ENCODE measurements at places on chromosomes 5 and 9.

DNA sequence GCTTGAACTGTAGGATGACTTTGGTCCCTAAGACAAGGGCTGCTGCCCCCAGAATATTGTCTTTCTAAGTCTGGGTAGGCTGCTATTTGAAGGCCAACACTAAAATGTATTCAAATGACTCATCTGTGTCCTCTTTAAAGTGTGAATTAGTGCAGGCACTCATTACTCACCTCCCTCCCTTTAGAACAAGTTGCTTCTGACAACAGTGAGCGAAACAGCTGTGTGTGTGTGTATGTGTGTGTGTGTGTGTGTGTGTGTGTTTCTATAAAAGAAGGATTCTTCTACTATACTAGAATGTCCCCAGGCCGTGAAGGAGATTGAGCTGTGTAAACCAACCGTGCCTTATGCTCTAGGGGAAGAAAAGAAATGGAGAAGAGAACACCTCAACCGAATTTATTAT is 1337.2 kb downstream of the PTPRD start:
- no peak for DNase-seq

DNA sequence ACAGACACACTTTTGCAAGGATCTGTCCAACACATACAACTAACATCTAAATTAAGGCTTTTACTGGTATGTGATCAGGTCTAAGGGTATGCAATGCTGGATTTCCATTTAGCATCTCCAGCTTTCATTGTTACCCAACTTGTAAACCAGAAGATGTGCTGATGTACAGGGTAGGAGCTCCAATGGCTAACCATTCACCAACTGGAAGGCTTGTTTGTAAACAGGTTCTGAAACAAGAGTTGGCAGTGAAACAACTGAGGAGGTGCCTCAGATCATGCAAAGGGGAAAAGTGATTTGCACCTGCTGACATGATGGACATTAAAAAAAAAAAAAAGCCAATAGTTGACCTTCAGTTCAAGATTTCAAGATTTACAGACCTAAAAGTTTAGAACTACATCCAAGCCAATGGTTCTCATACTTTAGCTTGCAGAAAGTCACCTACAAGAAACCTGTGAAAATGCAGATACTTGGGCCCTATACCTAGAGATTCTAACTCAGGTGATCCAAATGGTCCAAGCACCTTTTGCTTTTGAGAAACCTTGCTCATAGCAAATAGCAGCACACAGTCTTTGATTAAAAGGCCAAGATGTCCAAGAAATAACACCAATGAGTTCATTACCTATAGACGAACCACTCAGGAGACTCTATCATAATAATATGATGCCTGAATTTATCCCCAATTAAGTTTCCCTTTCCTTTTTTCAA is 64.0 kb upstream of the GLRX start:
- no peak for DNase-seq

DNA sequence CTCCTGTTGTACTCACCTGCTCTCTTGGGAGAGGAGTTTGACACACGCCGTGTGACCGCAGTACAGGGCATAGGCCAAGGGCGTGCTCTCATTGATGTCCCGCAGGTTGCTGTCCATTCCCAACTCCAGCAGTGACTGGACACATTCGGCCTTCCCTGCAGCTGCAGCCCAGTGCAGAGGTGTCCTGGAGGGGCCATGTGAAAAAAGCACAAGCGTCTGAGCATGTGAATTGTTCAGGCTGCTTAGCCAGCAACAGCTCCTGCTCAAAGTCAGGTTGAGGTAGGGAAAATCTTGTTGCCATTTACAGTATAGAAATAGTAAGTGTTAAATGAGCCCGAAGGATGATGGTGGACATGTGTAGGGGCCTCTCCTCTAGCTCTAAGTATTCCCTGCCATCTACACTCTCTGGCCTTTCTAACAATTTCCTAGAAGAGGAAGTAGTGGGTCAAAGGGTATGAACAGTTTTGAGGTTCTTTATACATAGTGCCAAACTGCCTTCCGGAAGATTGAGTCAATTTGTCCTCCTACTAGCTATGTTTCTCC is 116.5 kb downstream of the ANKRD55 start:
- DNase-seq: no peak

GRCh38 chr5:4576161-4576748 is 563.9 kb upstream of the ADAMTS16 start:
- no peak for DNase-seq

GRCh38 chr9:94984891-94985476 is 258.5 kb downstream of the AOPEP start:
- DNase-seq: no peak

DNA sequence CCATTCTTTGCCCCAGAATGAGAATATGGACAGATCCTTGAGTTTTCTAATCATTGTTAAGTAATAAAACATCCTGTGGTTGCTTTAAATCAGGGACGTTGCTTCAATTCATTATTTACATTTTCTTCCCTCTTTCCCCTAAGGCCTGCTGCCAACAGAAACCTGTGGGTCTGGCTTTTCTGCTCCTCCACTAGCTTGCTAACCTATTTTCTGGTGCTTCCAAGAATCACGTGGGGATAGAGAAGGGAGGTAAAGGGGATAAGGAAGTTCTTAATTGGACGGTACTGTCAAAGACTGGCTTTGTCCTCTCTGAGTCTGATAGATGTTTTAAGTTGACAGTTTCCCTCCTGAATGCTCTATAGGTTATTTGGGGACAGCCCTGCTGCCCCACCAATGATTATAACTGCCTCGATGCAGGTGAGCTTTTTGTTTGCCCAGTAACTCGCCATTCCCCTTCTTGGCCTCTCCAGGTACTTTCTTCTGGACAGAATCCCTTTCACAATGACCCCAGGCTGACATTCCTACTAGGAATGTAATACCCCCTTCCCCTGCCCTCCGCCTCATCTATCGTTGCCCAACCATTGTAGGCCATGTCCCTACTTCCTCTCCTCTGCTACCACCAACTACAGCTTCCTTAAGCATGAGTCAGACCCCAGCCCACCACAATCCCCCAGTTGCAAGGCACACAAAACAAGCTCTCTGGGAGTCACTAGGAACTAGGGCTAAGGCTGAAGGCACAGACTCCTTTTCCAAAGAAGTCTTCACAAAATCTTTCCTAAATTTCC is 19.9 kb upstream of the CPEB4 start:
- DNase-seq: no peak

DNA sequence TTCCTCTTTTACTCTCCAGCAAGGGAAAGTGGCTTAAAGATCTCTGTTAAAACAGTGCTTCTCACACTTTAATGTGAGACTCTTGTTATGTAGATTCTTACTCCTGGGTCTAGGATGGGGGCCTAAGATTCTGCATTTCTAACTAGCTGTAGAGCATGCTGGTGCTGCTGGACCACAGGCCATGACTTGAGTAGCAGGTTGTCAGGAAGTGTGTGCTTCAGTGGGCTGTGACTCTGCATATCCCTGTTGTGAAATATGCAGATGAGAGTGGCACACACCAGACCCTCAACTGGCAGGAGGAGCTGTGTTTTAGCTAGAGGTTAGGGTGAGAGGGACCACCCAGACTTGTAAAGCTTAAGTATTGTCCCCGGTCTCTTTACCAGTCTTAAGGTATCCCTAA is 191.1 kb upstream of the DMRT1 start:
- DNase-seq: no peak

DNA sequence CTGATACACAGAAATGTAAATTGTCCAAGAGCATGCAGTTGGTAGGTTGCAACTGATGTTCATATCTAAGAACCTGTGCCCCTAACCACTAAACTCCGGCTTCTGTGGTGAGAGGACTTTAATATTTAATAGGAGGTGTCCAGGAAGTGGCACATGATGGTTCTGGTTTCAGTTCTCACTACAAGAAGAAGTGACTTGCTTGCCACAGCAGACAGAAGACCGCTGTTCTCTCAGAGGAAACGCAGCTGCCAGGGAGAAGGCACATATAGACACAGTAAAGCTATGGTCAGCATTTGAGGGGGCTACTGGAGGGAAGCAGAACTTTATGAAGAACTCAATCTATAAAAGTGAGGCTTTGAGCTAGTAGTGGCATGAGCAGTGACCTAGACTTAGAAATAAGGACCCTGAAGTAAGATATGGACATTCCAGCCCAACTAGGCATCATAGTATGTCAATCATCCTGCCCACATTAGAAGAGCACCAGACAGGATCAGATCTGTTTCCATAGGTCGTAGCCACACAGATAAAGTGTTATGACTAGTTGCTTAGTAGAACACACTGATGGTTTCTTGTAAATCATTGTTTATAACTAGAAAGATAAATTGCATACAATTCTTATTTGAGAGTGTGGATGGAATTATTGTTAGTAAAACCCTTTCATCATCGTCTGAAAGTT is 36.4 kb upstream of the DAB2 start:
- DNase-seq: no peak

DNA sequence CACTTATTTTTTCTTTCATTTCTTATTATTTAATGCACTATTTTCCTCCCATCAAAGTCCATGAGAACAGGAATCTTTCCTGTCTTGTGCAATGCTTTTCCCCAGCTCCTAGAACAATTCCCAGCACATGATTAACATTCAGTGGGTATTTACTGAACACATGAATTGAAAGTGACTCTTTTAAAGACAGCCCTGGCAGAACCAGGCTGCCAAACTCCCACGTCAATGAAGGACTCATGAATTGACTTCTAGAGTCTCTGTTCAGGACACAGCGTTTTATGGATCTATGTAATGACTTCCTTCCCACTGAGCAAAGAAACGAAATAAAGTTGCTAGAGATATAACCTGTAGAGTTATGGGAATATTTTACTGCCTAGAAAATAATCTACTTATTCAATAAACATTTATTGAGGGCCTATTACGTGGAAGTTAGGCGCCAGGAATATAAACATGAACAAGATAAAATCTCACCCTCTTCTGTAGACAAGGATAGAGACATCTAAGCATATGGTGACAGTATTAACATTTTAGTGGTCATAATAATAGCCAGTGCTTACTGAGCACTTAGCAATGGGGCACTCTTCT is 485.9 kb upstream of the KLF4 start:
- no peak for DNase-seq

DNA sequence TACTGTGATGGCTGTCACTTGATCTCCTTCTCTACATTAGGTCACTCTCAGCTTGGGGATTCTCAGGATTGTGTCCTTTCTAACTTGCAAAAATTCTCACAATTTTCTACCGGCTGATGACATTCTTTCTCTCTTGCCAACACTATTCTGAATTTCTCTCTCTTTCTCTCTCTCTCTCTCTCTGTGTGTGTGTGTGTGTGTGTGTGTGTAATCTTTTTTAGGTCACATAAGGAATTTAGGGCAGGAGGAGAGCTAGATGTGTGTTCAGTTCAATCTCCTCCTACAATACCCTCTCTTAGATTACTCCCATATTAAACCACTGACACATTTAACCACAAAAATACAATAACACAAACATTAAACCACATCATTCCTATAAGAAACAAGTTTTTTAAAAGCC is 242.3 kb upstream of the NREP start:
- no peak for DNase-seq

DNA sequence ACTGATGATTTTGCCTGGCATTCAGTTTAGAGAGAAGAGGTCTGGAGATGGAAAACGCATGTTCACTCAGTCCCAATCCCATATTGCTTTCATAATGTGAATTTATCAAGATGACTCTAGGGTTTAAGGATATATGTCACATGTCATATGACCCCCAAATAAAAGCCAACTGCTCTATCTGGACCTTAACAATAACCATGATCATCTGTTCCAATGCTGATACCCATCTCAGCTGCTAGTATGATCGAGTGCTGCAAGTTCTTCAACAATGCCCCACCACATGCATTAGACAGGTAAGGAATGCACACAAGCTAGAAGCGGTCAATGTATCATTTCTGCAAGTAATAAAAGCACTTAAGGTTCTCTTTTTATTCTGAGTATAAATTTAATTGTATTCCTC is 91.8 kb downstream of the OXCT1 start:
- DNase-seq: no peak

GRCh38 chr9:115039516-115040120 is 78.3 kb downstream of the TNC start:
- no peak for DNase-seq

DNA sequence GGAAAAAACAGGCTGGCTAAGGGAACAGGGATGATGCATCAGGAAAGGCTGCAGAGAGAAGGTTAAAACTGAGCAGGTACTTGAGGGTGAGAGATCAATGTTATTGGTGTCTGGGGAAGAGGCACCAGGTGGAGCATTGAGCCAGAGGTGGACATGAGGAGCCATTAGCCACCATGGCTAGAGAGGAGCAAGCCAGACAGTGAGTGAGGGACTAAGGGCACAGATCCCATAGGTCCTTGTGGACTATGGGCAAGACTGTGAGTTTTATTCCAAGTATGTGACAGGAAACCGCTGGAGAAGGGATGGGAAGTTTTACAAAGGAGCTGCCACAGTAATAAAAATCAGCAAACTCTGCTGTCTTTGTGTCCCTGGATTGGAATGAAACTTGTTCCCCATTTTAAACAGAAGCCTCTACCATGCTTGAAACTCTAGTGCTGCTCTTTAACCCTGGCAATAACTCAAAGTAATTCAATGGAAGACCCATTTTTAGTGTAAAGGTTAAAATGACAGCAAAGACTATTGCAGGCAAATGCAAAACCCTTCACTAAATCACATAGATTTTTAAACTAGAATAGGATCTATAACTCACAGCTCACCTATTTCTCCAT is 349.8 kb downstream of the ENC1 start:
- DNase-seq: no peak

- DNase-seq: no peak
These were observed 3.3 kb downstream of the ENTPD2 start for GRCh38 chr9:137050570-137050969.

DNA sequence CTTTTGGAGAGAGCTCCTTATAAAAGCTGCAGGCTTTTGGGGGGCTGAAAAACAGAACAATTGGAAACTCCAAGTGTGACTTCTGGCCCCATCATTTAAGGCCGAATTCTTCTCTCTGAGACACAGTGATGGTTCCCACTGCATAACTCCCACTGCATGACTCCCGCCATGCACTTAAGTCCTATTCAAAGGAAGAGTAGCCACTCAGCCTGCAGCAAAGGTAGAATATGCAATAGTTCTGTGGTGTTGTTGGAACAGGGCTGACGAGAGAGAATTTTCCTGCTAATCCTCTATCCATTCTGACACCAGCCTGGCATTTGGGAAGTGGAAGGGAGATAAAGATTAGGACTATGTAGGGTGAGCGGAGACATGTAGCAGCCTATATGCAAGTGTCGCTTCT is 185.6 kb upstream of the ZNF462 start:
- no peak for DNase-seq

- DNase-seq: no peak
These were observed 288.5 kb downstream of the OSTF1 start for GRCh38 chr9:75376680-75377254.

DNA sequence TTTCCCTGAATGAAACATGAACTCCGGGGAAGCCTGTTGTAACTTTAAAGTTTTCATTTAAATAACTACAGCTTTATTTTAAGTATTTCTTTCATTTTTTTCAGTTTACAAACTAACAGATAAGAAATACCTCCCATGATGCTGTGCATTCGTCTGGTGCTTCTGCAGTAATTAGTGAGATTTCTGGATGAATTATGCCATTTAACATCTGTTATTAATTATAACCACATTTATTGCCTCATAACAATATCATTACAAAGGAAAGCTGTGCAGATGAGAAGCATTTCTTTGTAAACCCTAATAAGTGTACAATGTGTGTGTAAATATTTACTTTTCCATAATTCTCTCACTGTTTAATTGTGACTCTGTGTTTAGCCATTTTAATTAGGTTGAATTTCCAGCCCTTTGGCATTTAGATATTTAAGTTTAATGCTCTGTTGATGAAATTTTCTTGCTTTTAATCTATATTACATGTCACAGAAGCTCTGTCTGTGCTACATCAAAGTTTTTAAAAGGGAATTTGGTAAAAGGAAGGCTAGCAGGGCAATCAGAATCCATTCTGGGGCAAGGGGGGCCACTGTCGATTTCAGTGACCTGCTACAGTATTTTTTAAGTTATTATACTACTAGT is 418.0 kb downstream of the SPATA31D1 start:
- DNase-seq: no peak

- DNase-seq: no peak
These were observed 73.5 kb downstream of the BOD1 start for GRCh38 chr5:173542964-173543363.

All from NCI-H1436 (cell line).